ENCODE measurements at places on chromosomes 3 and 15.

DNA sequence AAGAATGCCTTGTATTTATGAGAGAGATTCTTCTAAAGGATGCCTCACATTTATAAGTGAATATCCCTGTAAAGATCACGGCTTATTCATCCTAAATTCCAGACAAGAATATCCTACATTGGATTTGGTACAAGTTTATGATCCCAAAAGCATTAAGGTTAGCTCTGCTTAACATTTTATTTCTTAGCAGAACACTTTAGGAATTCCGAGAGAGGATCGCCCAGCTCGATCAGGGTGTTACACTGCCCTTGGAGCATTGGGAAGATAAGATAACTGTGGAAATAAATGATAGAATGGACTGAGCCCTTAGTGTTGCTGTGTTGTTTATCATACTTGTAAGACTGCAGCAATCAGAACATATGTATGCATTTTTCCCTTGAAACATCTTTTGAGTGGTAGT is 223.0 kb upstream of the CDIN1 start:
- DNase-seq, result no peak

GRCh38 chr3:120498556-120499346 is 48.0 kb upstream of the FSTL1 start:
- DNase-seq, result no peak

GRCh38 chr3:141275973-141276372 is 44.3 kb downstream of the PXYLP1 start:
- DNase-seq, result no peak

GRCh38 chr15:33112541-33113105 is 81.9 kb downstream of the FMN1 start:
- DNase-seq, result no peak

- DNase-seq, result no peak
Measured at GRCh38 chr15:92896561-92896960, 3.6 kb upstream of the CHD2 start.

DNA sequence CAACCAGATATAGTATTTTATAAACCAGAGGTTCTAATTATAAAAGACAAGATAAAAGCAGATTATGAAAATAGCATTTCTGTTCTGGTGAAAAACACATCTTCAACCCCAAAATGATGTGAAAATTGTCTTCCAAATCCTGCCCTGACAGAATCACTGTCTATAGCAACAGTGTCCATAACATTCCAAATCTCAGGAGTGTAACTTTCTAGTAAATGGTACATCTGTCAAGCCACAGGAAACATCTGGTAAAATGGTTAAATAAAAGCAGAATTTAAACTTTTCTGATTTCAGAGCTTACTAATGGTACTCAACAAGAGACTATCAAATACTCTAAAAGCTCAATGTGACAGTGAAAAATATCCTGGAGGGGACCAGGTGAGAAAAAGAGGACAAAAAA is 60.5 kb downstream of the VGLL4 start:
- DNase-seq, result no peak

GRCh38 chr3:66747696-66748095 is 246.9 kb upstream of the LRIG1 start:
- DNase-seq, result no peak

DNA sequence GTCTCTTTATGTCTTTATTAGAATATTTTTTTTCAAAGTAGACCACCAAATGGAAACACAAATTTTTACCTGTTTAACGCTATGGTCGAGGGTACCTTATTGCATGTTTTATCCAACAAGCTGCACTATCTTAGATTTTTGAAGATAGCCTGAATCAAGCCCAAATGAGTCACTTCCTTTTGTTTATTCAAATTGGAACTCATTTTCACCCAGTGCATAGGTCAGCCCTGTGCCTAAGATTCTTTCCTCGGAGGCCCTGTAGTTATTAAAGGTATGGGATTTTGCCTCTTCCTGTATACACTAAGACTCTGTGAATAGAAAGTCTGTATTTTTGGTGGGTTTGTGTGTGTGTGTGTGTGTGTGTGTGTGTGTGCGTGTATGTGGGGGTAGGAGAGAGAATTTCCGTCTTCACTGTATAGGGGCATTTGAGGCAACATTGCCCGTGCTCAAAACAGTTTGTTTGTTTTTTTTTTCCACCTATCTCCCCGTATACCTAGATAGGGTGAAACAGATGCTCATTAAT is 358.0 kb upstream of the CADM2 start:
- no peak for DNase-seq

GRCh38 chr15:91193378-91193720 is 93.3 kb downstream of the SV2B start:
- no peak for DNase-seq

DNA sequence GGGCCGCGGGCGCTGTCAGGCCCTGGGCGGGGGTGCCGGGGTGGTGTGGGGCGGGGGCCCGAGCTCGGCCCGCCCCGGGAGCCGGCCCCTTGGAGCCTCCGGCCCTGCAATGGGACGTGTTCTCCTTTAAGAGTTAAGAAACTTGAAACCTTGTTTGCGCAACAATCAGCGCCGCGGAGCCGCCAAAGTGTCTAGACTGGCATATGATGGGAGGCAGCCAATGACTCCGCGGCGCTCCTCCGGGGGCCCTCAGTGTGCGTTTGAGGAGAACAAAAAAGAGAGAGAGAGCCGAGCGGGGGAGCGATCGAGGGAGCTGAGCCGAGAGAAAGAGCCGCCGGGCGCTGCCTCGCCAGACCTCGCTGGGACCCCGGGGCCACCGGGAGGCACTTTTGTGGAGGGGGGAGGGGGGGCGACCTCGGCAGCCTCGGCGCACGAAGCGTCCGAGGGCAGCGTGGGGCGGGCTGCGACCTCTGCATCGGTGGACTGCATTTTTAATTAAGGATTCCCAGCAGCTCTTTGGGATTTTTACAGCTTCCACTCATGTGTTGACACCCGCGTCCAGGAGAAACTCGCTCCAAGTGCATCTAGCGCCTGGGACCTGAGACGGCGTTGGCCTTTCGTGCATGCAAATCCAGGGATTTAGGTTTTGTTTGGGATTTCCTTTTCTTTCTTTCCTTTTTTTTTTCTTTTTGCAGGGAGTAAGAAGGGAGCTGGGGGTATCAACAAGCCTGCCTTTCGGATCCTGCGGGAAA is at the start of gene SMAD6:
TSS of gene SMAD6 (plus strand) at position 202 of the 752 bp plus-strand sequence. CDS start 1,023 bp downstream, outside the sequence.
- DNase-seq, result peak; percentile 71

GRCh38 chr3:96748139-96748538 is 66.3 kb upstream of the EPHA6 start:
- no peak for DNase-seq

- no peak for DNase-seq
Measured at GRCh38 chr3:111681661-111682426, 86.7 kb upstream of the ZBED2 start.

DNA sequence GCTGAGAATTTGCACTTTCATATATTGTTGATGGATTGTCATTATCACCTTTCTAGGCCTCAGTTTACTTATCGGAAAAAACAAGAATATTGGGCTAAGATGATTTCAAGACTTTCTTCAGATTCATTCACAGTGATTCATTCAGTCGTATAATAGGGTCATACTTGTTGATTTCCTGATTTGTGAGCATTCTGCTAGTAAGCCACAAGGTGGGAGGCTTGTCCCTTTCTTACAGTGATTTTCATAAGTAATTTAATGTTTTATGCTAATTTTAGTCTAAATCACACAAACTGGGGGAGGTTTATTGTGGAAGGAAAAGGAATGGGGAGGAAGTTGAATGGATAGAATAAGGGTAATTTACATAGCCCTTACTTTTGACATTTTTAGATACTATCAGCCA is 126.8 kb upstream of the GOLGA6L4 start:
- DNase-seq, result no peak

- DNase-seq, result no peak
Measured at GRCh38 chr3:173538410-173538809, 140.9 kb downstream of the NLGN1 start.

DNA sequence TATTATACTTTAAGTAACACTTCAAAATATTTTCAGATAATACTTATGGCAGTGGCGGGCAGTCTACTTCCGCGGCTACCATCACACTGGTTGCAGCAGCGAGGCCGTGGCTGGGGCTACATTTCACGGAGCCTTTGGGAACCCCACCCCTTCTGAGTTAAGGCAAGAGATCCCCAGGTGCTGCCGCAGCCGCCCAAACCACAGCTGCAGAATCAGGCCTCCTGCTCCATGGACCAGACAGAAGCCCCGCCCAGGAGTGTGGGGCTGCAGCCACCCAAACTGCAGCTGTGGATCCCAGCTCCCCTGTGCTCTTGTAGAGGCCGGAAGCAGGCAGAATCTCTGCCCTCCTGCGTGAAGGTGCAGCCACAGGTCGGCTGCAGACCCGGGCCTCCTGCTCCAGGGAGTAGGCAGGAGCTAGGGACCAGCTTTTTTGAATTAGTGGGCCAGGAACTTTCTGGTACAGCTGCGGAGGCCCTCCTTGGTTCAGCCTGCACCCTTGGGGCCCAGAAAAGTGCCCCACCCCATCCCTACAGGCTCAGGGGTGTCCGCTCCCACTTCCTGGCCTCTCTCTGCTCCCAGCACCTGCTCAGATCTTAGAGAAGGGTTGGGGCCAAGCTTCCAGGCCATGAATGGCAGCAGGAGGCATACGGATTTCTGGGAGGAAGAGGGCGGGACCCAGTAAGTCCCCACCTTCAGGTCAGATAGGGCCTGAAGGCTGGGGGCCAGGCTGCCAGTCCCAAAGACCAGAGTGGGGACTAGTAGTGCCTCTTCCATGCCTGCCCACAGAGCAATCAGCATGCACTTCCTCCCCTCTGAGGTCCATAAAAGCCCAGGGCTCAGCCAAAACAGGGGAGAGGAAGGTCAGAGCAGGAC is 1188.8 kb upstream of the CADM2 start:
- DNase-seq, result no peak

DNA sequence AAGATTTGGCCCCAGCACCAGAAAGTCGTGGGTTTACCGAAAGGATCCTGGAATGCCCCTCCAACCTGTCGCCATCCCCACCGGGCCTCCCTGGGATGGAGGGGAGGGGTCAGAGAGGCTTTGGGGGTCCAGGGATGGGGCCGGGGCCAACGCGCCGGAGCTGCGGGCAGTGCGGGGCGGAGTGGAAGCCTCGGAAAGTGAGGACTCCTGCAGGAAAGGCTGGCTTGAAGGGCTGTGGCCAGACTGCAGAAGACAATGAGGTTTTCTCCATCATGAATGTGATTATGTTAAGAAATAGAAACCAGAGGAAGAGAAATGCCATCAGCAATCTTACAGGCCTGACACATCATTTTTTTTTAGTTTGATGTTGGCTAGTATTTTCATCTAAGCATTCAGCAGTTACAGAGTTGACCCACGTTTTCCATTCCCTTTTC is 738 bp downstream of the YEATS2 start:
- peak; percentile 3 for DNase-seq

DNA sequence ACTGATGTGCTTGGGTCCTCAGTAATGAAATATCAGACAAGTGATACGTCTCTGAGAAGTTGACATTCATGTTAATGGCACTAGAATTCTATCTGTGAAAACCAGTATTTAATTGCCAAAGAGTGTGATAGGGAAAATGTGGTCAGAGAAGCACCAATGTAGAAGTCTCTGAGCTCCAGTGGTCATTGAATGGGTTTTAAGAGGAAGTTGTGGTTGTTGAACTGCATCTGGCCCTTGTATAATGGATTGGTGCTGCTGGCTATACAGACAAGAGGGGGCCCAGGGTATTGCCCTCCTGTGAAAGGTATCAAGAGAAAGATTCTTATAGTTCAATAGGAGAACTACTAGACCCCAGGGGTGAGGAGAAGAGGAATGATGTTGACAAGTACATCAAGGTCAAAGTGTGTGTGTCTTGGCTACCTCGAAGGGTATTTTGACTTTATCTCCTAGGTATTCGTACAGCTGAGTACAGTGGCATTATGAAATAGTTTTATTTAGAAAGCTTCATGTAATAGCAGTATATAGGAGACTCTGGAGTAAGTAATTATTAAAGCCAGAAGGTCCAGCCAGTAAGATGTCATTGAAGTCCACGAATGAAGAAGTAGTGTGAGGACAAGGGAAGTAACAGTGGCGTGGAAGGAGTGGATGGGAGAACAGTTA is 47.1 kb downstream of the CHD2 start:
- no peak for DNase-seq

- no peak for DNase-seq
Measured at GRCh38 chr3:12005951-12006625, 1.9 kb downstream of the SYN2 start.

DNA sequence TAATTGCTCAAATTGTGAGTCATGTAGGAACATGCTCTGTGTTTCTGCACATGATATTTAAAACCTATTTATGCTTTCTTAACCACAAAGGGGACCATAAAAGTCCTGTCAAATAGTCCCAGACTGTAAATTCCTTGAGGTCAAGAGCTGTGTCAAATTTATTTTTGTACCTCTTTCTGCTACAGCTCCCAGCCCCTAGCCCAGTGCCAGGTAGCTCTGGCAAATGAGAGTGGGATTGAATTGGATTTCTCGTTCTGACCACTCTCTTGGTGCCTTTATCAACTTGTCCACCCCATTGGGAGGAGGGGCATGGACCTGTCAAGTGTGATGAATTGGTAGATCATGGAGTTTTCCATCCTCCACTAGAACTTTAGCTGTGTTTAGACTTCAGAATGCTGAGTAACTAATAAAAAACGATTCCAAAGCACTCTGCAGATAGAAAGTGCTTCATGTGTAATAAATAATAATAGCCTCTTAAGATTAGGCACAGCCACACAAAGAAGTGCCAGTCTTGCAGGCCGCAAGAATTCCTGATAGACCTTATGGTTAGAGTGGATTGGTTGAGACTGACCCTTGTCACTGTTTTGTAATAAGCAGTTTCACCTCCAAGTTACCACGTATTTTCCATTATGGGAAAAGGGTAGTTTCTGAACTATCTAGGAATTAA is 120.4 kb downstream of the LPP start:
- no peak for DNase-seq

- no peak for DNase-seq
Measured at GRCh38 chr3:16936676-16937230, 52.0 kb downstream of the PLCL2 start.

- DNase-seq, result no peak
Measured at GRCh38 chr15:45734260-45734711, 99.5 kb downstream of the SQOR start.

- no peak for DNase-seq
Measured at GRCh38 chr15:89997079-89997478, 4.0 kb upstream of the ZNF710 start.

DNA sequence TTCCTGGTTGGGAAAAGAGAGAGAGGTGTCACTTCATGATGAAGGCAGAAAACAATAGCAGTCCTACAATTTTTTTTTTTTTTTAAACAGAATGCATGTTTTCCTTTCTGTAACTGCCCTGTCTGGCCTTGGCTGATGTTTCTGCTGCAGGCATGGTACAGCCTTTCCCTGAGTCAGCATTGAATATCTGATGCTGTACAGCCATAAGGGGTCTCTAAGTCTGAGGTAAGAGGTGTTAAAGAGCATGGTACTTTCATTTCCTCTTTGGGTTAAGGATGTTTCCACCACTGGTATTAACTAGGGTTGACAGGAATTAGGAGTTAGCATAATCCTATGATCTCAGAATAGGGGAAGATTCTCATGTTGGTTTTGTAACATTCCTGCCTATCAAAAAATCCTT is 147.4 kb downstream of the CHST2 start:
- no peak for DNase-seq
